ENCODE measurements at places on chromosomes 5 and 9. TPM values are rescaled to one million over a fixed set of nuclear protein-coding genes. Genes with fewer than 3 reads are reported as not detected.

DNA sequence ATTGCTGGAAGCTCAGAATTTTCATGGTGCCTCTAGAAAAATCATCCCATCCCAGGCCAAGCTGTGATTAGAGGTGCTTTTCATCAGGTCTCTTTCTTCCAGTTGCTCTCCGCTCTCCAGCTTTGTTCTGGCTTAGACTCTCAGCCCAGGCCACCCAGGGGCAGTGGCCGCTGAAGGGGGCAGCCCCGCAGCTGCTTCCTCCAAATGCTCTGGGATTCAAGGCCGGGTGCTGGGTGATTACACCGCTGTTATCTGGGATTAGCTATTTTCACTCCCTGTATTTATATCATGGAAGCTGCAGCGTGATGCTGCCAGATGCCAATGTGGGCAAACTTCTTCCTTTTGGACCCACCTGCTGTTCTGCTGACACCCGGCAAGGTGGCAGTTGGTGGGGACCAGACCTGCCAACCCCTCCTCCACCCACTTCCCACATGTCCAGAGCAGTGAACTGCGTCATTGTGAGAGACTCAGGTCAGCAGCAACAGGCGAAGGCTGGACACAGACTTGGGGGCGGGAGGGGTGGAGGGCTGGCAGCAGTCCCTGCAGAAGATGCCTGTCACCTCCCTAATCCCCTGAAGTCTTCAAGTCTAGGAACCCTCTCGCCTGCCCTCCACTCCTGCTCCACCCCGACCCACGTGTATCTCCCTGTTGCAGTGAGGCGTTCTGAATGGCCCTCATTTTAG, 33.9 kb upstream of the NKX2-5 start:
- H3K4me1 ChIP-seq: no peaks in the 10 kb centered on the region
- no peak overlapping the region for H3K27ac ChIP-seq
- no peaks in the 10 kb centered on the region for H3K36me3 ChIP-seq
- no peak overlapping the region for H3K4me3 ChIP-seq

DNA sequence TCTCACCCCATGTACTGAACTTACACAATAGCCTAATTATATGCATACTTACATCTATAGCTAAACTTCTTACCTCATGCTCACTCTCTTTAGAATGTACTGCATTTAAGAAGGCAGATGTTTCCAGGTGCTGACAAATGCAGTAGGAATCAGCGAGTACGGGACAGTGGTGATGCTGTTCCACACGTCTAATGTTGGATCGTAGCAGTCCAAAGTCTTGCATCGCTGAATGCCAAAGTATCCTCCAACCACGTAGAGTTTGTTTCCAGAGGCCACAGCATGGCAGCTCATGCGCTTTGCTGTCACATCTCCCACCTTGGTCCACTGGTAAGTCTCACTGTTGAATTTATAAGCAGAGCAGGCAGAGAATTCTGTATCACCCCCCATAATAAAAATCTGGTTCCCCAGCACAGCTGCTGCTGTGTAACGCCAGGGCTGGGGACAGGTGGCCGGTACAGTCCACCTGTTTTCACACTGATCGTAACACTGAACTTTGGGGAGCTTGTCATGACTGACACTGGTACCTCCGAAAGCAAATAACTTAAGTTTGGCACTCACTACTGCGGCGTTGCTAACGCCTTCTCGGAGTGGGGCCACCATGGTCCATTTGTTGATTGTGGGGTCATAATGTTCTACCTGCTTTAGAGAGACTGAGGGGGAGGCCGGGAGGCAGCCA, 5.8 kb downstream of the ENC1 start:
- H3K4me1 ChIP-seq: peaks cover 27% of the 10 kb centered on the region
- H3K27ac ChIP-seq: no peak overlapping the region
- no peaks in the 10 kb centered on the region for H3K36me3 ChIP-seq
- no peak for DNase-seq

- H3K27ac ChIP-seq: no peak overlapping the region
- no peaks in the 10 kb centered on the region for H3K4me1 ChIP-seq
- no peak for DNase-seq
These were observed 62.8 kb downstream of the HMCN2 start for GRCh38 chr9:130328349-130328801.

GRCh38 chr9:116594547-116594946, 92.6 kb upstream of the TRIM32 start:
- H3K27me3 ChIP-seq: no peaks in the 10 kb centered on the region
- H3K27ac ChIP-seq: no peak overlapping the region
- H3K4me3 ChIP-seq: no peak overlapping the region
- no peak for DNase-seq

- H3K36me3 ChIP-seq: no peaks in the 10 kb centered on the region
- no peaks in the 10 kb centered on the region for H3K27me3 ChIP-seq
- no peak overlapping the region for H3K27ac ChIP-seq
- no peak overlapping the region for H3K4me3 ChIP-seq
- no peak for DNase-seq
- no peaks in the 10 kb centered on the region for H3K4me1 ChIP-seq
These were observed 120.5 kb upstream of the BOD1 start for GRCh38 chr5:173736923-173737412.

Gene FGF1
- total RNA-seq: not detected

Gene TMEM215
- not detected for total RNA-seq

GRCh38 chr9:95434116-95435073, 82.4 kb downstream of the PTCH1 start:
- no peaks in the 10 kb centered on the region for H3K4me1 ChIP-seq
- H3K27ac ChIP-seq: peak overlapping the region; percentile 27
- H3K36me3 ChIP-seq: no peaks in the 10 kb centered on the region
- no peak for DNase-seq
- H3K4me3 ChIP-seq: no peak overlapping the region
- no peaks in the 10 kb centered on the region for H3K27me3 ChIP-seq

- no peak overlapping the region for H3K27ac ChIP-seq
- no peaks in the 10 kb centered on the region for H3K36me3 ChIP-seq
- no peak overlapping the region for H3K4me3 ChIP-seq
- peaks cover 6% of the 10 kb centered on the region for H3K4me1 ChIP-seq
These were observed 60.3 kb upstream of the PARP8 start for GRCh38 chr5:50606179-50606578.

DNA sequence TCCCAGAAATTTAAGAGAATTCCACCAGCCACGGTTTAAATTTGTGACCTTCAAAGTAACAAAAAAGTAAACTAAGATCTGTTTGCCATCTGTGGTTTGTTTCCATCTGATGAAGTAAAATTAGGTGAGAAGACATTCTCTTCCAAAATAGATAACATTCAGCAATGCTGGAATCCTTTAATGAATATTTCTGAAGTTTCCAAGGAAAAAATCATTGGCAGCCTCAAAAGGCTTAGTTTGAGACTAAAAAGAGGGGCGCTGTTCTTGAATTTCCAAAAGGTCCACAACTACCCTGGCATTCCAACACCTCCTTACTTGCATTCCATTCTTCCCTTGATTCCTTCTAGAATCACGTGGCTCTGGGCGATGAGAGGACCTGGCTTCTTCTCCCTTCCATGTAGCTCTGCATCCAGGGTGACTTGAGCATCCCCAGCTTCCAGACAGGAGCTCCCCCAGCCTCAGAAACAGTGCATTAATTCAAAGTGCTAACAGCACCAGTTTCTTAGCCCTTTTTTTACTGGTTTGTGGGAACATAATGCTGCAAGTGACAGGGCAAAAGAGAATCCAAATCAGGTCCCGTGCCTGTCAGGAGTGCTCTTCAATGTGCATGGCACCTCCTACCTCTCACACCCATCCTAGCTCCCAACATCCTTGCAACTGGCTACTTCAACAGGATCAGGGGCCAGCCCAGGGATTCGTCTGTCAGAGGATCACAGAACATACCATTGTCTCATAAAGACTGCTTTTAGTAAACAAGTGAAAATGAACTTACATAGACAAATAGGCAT, 191.5 kb upstream of the S1PR3 start:
- H3K27ac ChIP-seq: no peak overlapping the region
- H3K27me3 ChIP-seq: no peaks in the 10 kb centered on the region
- no peak for DNase-seq
- H3K36me3 ChIP-seq: no peaks in the 10 kb centered on the region
- no peaks in the 10 kb centered on the region for H3K4me1 ChIP-seq

Gene REEP5
- 74.0 TPM for total RNA-seq

DNA sequence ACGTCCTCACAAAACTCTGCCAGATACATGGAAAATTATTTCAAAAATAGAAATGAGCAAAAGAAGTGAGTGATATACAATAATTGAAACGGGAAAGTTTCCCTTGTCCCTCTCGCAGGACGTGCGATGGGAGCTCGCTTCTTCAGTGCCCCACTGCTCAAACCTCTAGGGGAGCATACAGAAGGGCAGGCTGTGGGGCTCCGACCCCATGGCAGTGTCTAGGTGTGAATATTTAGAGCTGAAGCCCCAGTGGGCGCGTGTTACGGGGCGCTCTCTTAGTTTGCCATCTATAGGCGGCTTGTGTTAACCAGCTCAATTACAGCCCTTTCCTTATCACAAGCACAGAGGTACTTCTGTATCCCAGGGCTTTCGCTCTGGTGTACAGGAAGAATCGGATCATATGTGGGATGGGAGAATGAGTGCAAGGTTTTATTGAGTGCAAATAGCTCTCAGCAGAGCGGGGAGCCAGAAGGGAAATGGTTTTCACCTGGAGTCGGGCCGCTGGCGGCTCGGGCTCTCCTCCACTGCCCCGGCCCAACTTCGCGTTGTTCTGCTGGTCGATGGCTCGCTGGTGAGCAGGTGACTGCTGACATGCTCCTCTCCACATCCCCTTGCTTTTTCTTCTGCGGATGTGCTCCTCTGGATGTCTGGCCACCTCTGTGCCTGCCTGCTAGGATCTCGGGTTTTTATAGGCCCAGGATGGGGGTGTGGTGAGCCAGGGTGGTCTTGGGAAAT, 334.0 kb upstream of the PTPRD start:
- H3K27ac ChIP-seq: no peak overlapping the region
- H3K4me1 ChIP-seq: no peaks in the 10 kb centered on the region
- no peak for DNase-seq
- H3K36me3 ChIP-seq: no peaks in the 10 kb centered on the region
- no peaks in the 10 kb centered on the region for H3K27me3 ChIP-seq
- H3K4me3 ChIP-seq: no peak overlapping the region

GRCh38 chr5:23026252-23027170, 173.4 kb upstream of the CDH12 start:
- H3K27me3 ChIP-seq: no peaks in the 10 kb centered on the region
- no peak overlapping the region for H3K27ac ChIP-seq
- no peak for DNase-seq
- no peaks in the 10 kb centered on the region for H3K4me1 ChIP-seq

DNA sequence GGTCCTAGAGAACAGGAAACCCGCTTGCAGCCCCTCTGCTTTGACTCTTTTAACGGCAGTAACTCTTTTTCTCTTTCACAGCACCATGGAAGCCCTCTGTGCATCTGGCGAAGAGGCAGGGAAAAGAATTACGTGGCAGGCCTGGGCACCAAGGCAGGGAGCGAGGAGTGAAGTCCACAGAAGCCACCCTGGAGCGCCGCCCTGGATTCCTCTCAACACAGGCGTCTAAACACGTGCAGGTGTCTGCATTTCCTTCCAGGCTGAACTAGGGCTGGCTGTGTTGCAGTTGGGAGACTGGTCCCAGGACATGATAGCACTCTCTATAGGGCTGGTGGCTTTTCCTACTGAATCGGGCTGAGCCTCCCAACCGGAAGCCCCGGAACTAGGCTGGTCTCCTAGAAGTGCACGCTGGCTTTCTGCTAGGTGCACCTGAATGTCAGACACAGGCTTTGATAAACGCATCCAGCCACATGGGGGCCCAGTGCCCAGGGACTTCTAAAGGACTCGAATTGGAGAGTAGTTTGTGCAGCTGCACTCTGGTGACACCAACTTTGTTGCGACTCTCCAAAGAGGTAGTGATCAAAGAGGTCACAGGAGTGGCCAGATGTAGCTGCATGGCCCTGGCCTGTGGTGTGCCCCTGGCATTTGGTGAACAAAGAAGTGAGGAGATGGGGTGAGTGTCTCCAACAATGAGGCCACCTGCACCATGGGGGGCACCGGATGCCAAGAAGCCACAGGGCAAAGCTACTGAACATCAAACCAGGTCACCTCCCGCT, 54.5 kb downstream of the AK8 start:
- no peak for DNase-seq
- no peaks in the 10 kb centered on the region for H3K4me1 ChIP-seq

Gene FBN2
- total RNA-seq: 0.09 TPM

Gene C1QTNF3
- total RNA-seq: 1.4 TPM

DNA sequence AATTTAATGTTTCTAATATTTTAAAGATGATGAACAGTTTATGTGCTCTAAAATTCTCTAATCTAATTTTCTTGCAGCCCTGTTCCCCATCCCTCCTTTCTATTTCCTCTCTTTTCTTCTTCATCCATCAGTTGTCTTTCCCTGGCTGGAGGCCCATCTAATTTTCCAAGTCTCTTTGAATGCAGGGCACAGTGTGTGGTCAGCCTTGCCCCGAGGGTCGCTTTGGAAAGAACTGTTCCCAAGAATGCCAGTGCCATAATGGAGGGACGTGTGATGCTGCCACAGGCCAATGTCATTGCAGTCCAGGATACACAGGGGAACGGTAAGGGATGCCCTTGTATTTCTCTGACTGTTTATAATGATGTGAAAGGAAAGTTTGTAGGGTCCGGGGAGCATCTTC, 111.8 kb downstream of the MEGF10 start:
- DNase-seq: no peak
- no peaks in the 10 kb centered on the region for H3K27me3 ChIP-seq
- no peak overlapping the region for H3K4me3 ChIP-seq
- no peaks in the 10 kb centered on the region for H3K36me3 ChIP-seq

Gene P4HA2
- 7.2 TPM for total RNA-seq

- no peaks in the 10 kb centered on the region for H3K4me1 ChIP-seq
- no peak for DNase-seq
- no peak overlapping the region for H3K27ac ChIP-seq
- H3K27me3 ChIP-seq: peaks cover 2% of the 10 kb centered on the region
- no peaks in the 10 kb centered on the region for H3K36me3 ChIP-seq
These were observed 100.9 kb downstream of the BOD1 start for GRCh38 chr5:173515526-173515925.

DNA sequence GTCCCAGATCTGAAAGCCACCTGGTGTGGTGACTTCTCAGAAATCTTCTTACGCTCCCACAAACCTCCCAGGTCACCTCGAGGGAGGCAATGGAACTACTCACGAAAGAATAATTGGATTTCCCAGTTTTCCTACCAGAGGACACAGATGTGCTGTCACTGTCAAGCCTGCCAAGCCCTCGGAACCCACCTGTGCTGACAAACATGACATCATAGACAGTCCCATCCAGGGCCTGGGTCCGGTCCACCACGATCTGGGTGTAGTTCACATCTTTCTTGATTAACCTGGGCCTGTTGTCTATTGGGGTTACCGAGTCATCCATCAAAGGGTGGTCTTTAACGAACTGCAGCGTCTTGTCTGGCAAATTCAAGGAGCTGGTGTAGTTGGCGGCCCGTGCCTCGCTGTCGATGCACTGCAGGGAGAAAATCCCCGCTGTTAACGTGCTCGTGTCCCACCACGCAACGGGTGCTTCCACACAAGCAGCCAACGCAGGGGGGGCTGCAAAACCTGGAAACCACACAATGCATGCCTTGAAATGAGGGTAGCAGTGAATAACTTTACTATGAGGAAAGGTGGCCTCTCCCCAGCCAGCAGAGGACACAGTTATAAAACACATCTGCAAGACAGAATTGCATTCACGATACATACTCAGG, 69.0 kb downstream of the SECISBP2 start:
- H3K4me1 ChIP-seq: no peaks in the 10 kb centered on the region
- no peak for DNase-seq
- no peak overlapping the region for H3K4me3 ChIP-seq
- H3K27me3 ChIP-seq: no peaks in the 10 kb centered on the region

- DNase-seq: no peak
These were observed 13.9 kb downstream of the LRRC70 start for GRCh38 chr5:62592558-62592957.

Gene IFNB1
- total RNA-seq: not detected

- no peaks in the 10 kb centered on the region for H3K36me3 ChIP-seq
- H3K4me3 ChIP-seq: no peak overlapping the region
- no peak for DNase-seq
- H3K27ac ChIP-seq: no peak overlapping the region
These were observed 1312.7 kb upstream of the ACO1 start for GRCh38 chr9:31071606-31072286.

Gene SPATA31D4
- not detected for total RNA-seq
